ENCODE measurements at places on chromosomes 1 and 21.

GRCh38 chr1:119636491-119637089 is 11.5 kb downstream of the ZNF697 start:
- no peaks in the 10 kb centered on the region for H3K36me3 ChIP-seq
- H3K27ac ChIP-seq, result no peak overlapping the region
- no peaks in the 10 kb centered on the region for H3K27me3 ChIP-seq
- no peak overlapping the region for H3K4me3 ChIP-seq

GRCh38 chr1:166956057-166956850 is 19.1 kb downstream of the ILDR2 start:
- no peak for DNase-seq
- H3K27ac ChIP-seq, result no peak overlapping the region
- H3K36me3 ChIP-seq, result no peaks in the 10 kb centered on the region
- H3K27me3 ChIP-seq, result peaks cover 2% of the 10 kb centered on the region
- no peaks in the 10 kb centered on the region for H3K4me1 ChIP-seq

DNA sequence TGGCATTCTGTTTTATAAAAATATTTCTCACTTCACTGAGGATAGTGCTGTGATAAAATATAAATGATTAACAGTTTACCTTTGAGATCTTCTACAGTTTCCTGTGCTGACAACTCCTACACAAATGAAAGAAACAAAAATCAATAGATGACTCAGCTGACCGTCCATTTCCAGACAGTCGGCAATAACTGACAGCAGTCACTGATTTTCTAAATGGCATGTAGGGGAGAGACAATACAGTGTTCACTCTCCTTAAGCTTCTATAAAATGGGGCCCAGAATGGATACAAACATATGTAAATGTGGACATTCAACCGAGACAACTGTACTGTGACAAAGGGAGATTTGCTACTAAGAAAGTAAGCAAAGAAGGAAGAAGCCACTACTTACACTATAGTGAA is 34.3 kb downstream of the PCNX2 start:
- H3K4me1 ChIP-seq, result no peaks in the 10 kb centered on the region
- H3K4me3 ChIP-seq, result no peak overlapping the region
- DNase-seq, result no peak
- peaks cover 11% of the 10 kb centered on the region for H3K36me3 ChIP-seq

DNA sequence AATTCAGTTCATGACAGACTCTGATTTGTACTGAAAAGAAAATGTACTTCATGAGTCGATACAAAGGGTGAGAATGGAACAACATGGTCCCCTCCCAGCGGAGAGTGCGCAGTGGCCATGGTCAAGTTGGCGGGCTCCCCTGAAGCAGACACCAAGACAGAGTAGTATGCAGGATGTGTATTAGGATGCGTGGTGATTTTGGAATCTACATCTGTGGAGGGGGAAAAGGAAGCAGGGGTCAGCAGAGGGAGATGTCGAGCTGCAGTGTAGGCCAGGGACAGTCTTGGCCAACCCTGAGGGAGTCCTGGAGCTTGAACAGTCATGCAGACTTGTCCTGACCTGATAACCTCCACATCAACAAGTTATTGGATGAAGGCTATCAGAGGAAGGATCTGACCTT is 481.0 kb downstream of the OMA1 start:
- no peaks in the 10 kb centered on the region for H3K36me3 ChIP-seq
- no peak for DNase-seq
- no peak overlapping the region for H3K27ac ChIP-seq
- peaks cover 9% of the 10 kb centered on the region for H3K4me1 ChIP-seq
- H3K4me3 ChIP-seq, result no peak overlapping the region

- H3K4me3 ChIP-seq, result no peak overlapping the region
- DNase-seq, result no peak
- no peak overlapping the region for H3K27ac ChIP-seq
- H3K27me3 ChIP-seq, result no peaks in the 10 kb centered on the region
- peaks cover 2% of the 10 kb centered on the region for H3K36me3 ChIP-seq
- H3K4me1 ChIP-seq, result no peaks in the 10 kb centered on the region
These were observed 51.7 kb downstream of the PROX1 start for GRCh38 chr1:214039394-214040018.

GRCh38 chr1:195584870-195585624 is 1023.2 kb downstream of the KCNT2 start:
- H3K4me3 ChIP-seq, result no peak overlapping the region
- DNase-seq, result no peak
- H3K27me3 ChIP-seq, result no peaks in the 10 kb centered on the region
- no peaks in the 10 kb centered on the region for H3K4me1 ChIP-seq
- no peaks in the 10 kb centered on the region for H3K36me3 ChIP-seq

DNA sequence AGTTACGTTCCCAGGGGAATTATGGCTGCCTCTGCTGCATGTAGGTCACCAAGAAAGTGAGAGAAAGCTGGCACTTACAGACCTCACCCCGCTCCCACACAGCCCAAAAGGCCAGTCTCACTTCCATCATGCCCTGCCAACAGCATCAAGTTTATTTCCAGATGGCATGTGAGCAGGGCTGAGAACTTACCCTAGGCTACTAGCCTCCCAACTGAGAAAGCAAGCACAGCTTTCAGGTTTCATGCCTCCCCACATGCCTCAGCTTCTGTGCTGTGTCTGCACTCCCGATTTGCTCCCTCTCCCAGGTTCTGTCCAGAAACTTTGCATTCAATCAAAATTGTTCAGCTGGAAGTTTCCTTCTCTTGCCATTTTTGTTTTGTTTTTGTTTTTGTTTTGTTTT is 59.1 kb upstream of the CRB1 start:
- DNase-seq, result no peak
- H3K27ac ChIP-seq, result no peak overlapping the region
- no peak overlapping the region for H3K4me3 ChIP-seq
- H3K27me3 ChIP-seq, result no peaks in the 10 kb centered on the region
- no peaks in the 10 kb centered on the region for H3K4me1 ChIP-seq

GRCh38 chr1:162165528-162165927 is 96.0 kb downstream of the NOS1AP start:
- DNase-seq, result no peak
- no peak overlapping the region for H3K27ac ChIP-seq
- H3K4me1 ChIP-seq, result peaks cover 24% of the 10 kb centered on the region
- H3K36me3 ChIP-seq, result no peaks in the 10 kb centered on the region

DNA sequence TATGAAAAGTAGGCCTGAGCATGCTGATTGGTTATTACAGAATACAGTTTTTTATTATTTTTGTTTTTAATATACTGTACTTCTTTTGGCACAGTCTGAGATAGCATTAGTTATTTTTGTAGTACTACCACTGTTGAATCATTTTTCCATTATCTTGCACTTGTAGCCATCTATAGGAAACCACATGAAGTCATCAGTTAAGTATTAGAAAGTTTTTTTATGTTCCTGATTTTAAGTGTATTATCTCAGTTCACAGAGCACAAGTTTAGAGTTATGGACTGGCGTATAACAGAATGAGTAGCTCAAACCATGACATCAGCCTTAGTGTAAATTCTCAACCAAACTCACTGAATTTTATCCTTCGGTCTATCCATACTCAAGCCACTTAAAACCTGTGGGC is 22.8 kb downstream of the DHX9 start:
- no peak overlapping the region for H3K27ac ChIP-seq
- no peaks in the 10 kb centered on the region for H3K27me3 ChIP-seq
- H3K36me3 ChIP-seq, result peaks cover 13% of the 10 kb centered on the region
- no peak for DNase-seq
- no peak overlapping the region for H3K4me3 ChIP-seq

DNA sequence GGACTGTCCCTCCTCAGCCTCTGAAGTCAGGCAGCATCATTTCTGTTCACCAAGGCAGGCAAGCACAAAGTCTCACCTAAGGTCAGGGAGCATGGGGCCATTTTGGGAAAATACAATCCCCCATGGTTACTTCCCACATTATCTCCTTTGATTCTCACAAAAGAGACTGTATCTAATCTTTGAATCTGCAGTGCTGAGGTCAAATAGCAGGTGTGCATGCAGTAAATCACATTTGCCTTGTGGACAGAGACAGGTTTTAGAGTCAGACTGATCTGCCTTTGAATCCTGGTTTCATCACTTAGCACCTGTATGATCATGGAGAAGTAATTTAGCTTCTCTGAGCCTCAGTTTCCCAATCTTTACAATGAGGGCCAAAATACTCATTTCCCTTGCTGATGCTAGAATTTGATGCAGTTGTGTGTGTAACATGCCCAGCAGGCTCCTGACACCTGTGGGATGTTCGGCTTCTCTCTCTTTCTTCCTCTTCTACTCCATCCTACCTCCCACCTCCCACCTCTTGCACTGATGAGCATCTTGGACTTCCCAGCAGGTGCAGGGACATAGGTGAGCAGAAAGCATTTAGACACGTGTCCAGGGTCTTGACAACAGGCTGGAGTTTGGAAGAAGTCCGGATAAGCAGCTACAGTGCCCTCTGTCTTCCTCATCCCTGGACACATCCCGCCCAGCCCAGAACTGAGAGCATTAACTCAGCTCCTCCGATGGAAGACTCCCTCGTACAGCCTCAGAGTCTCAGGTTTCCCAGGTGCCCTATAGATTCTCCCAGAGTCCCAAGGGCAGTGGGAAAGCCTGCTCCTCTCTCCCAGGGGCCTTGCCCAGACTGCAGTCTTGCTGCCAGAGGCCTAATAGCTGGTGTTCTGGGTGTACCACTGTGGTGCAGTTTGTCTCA is 18.9 kb downstream of the NENF start:
- H3K27ac ChIP-seq, result no peak overlapping the region
- H3K27me3 ChIP-seq, result no peaks in the 10 kb centered on the region
- no peak for DNase-seq
- H3K36me3 ChIP-seq, result peaks cover 7% of the 10 kb centered on the region

DNA sequence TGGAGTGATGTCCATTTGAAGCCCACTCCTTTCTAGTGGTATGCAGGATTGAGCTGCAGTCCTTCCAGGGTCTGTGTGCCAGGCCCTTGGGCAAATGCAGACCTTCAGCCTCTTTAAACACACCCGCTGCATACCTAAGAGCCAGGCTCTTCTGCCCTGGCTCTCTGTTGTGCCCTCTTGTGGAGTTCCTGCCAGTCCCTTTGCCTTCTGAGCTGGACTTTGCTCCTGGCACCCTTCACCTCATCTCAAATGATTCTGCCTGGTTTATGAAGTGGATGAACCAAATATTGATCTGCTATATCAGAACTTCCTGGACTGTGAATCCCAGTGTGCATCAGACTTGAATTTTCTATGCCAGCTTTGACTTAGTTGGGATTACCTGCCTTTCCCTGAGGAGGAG is 158.8 kb downstream of the URB2 start:
- H3K36me3 ChIP-seq, result no peaks in the 10 kb centered on the region
- DNase-seq, result no peak
- H3K4me1 ChIP-seq, result peaks cover 13% of the 10 kb centered on the region
- H3K27me3 ChIP-seq, result no peaks in the 10 kb centered on the region
- no peak overlapping the region for H3K4me3 ChIP-seq

GRCh38 chr1:234629026-234629425 is 19.0 kb upstream of the IRF2BP2 start:
- H3K27ac ChIP-seq, result no peak overlapping the region
- no peaks in the 10 kb centered on the region for H3K27me3 ChIP-seq
- H3K4me3 ChIP-seq, result no peak overlapping the region
- no peak for DNase-seq

All from spinal cord (tissue), 10 donors.